Activated T-helper 1 cell treated with anti-CD3 and anti-CD28 coated beads, Interleukin-12 subunit alpha, Interleukin-12 subunit beta, Interleukin-2, Interleukin-4 antibody, amounts not matched to agents 30 ng/mL and 10 ng/mL and 1 ng/mL, durations not matched to agents 14 hours and 24 hours and 36 hours (primary cell): ENCODE measurements at places on chromosomes 3 and 15. TPM values are rescaled to one million over a fixed set of nuclear protein-coding genes. Genes with fewer than 3 reads are reported as not detected.

The FSD2 gene
- not detected in 2 replicates for total RNA-seq

DNA sequence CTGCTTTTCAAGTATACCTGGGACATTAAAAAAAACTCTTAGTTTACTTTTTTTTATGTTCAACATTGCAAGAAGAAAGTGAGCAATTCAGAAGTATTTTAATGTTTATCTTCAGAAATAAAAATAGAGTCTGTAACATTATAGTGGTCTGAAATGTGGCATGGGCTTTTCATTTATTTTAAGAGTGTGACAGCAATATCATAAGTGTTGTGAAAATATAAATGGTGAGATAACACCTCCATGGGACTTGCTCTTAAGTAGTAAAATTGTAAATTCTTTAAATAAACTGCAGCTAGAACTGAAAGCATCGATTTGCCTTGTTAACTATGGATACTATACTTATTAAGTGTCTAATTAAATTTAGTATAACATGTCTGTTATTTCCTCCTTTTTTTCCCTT is 48.8 kb upstream of the ZCWPW2 start:
- DNase-seq = no peak
- peaks cover 4% of the 10 kb centered on the region for H3K36me3 ChIP-seq
- peaks cover 13% of the 10 kb centered on the region for H3K4me1 ChIP-seq
- no peak overlapping the region for H3K27ac ChIP-seq

The CACNA2D3 gene
- total RNA-seq = not detected in 2 replicates

DNA sequence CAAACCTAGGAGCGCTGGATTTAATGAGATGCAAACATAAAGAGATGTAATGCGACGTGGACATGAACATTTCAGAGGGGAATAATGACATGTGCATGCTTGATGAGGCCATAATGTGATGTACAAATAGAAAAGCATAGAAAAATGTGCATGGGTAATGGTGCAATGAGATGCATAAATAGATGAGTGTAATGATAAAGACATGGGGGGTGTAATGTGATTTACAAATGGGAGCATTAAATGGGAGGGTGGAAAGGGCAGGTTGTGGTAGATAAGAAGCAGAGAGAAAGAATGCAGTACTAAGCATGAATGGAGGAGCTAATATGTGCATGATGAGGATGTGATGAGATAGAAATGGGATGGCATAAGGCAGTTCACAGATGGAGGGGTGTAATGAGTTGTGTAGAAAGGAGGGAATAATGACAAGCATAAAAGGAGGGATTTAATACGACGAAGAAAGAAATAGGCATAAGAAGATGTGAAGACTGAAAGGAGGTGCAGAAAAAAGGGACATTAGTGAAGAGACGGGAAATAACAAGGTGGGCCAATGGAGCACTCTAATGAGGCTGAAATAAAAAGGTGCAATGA is 137.5 kb upstream of the CCNL1 start:
- peaks cover 5% of the 10 kb centered on the region for H3K27me3 ChIP-seq
- H3K36me3 ChIP-seq = no peaks in the 10 kb centered on the region
- no peaks in the 10 kb centered on the region for H3K4me1 ChIP-seq
- DNase-seq = no peak

The ERICH6 gene
- not detected in 2 replicates for total RNA-seq
